ENCODE measurements at places on chromosomes 5 and 9. TPM values are rescaled to one million over a fixed set of nuclear protein-coding genes. Genes with fewer than 3 reads are reported as not detected.

- DNase-seq, result no peak
Observed at GRCh38 chr5:150603491-150603890, 37.0 kb upstream of the SYNPO start.

DNA sequence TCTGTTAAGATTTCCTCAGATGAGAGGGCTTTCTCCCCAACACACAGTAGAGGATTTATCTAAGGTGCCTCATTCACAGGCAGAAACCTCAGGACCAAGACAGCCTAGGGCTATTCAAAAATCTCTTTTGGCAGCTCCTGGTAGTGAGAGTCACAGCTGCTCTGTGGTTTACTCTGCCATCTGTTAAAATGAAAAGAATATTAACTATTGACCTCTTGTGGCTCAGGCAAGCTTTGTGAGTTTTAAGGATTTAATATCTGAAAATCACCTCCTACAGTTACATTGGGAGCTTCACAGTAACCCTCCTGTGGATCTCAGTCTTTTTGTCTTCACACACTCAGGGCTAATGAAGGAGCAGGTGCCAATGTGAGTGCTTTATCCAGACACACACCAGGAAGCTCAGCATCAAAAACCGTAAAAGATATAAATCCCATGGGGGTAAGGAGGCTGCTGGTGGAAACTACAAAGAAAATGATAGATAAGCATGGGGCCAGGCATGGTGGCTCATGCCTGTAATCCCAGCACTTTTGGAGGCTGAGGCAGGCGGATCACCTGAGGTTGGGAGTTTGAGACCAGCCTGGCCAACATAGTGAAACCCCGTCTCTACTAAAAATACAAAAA lies 29.7 kb downstream of the PPP1R2B start:
- DNase-seq, result no peak

GRCh38 chr5:73233461-73234203 lies 60.6 kb downstream of the TMEM174 start:
- peak; percentile 50 for DNase-seq

DNA sequence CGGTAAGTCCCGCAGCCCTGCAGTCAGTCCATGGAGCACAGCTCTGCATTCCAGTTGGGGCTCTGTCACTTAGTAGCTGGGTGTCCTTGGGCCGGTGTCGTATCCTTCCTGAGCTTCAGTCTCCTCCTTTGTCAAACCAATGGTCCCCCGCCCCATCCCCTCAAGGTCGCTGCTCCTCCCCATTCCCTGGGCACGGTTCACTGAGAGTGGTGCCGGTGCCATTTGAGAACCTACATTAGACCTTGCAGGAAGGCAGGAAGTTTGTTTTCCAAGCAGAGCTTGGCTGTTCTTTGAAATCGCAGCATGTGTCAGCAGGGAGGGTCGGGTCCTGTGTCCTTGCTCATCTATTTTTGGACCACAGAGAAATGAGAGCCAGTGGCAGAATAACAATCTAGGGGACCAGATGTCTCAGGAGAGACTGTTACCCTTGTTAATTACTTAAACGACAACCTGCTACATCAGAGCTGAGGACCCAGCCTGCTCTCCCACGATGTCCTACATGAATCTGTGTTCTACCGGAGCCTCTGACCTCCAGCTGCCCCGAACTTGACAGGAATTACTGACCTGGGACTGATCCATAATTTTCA lies 21.7 kb upstream of the BARHL1 start:
- no peak for DNase-seq

ZBTB26 gene
- polyA plus RNA-seq, result 20.2 TPM

Data from right lung (tissue), 10 donors.